ENCODE measurements at places on chromosomes 4 and X.
A peak's percentile ranks its signal among the peaks of the same experiment; 100 is the strongest.

DNA sequence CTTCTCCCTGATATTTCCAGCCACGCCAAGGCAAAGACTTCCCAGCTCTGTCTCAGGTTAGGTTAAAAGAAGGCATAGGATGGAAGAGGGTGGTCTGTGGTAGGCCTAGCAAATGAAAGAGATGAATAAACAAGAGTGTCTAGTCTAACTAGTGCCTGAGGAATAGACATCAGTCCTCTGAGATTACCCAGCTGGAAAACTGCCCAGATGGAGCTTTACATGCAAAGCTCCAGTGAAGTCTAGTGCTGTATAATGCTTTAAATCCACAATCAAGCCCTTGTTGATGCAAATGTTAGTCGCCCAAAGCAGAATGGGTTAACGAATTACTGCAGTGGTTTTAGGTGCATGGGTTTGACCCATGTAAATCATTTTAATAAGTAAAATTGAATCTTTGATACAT is 24.8 kb upstream of the GUCY1B1 start:
- DNase-seq, result no peak

GRCh38 chr4:74440356-74440755 is 4.6 kb upstream of the AREG start:
- no peak for DNase-seq

DNA sequence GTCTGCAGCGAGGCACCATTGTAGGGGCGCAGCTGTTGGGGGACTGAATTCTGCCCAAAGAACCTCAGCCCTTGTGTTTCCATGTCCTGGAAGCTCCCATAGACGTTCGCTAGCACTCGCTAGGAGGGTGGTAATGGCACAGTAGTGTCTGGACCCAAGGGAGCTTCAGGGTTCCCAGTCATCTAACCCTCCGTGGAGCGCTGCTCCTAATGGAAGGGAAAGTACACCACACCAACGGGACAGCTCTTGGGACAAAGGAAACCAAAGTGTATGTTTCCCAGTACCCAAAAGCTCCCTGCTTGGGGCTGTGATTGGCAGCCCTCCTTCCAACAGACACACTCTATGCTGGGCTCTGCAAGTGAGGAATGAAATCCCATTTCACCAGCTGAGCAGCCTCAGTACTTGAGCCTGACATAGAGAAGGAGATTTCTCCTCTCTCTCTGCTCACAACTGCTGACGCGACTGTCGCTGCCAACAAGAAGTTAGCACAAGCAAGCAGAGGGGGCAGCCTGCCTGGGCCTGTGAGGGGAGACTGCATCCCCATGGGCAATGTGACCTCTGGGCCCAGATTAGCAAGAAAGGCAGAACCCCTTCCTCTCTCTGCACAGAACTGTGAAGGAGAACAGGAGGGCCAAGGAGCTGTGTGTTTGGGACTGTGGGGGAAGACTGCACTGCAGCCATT is 67.6 kb upstream of the SMARCAD1 start:
- DNase-seq, result no peak

DNA sequence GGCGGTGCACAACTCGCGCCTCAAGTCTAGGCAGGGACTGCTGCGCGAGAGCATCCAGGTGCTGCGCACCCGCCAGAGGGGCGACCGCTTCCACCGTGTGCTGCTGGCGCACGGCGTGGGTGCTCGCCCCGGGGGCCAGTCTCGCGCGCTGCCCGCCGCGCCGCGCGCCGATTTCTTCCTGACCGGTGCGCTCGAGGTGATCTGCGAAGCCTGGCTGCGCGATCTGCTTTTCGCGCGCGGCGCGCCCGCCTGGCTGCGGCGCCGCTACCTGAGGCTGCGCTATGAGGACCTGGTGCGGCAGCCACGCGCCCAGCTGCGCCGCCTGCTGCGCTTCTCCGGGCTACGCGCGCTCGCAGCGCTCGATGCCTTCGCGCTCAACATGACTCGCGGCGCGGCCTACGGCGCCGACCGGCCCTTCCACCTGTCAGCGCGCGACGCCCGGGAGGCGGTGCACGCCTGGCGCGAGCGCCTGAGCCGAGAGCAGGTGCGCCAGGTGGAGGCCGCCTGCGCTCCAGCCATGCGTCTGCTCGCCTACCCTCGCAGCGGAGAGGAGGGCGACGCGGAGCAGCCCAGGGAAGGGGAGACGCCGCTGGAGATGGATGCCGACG is 1.3 kb downstream of the CHST7 start:
- DNase-seq, result no peak

- peak; percentile 48 for DNase-seq
These were observed 848 bp upstream of the KCND1 start for GRCh38 chrX:48972220-48973164.

DNA sequence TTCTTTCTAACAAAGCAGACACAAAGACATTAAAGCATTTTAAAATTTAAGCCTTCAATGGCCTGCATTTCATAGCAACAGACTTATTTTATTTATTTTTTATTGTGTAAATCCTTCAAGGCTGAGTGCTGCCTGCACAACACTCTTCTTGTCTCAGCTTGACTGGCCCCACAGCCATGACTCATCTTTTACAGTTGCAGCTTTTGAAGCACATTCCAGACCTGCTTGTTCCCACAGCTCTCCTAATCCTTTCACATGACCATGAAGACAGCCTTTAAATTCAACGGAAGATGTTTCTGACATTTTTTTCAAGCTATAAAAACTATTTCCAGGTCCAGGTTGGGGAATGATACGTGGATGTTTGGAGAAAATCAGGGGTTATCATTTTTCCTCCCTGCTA is 276.9 kb upstream of the TACR3 start:
- DNase-seq, result peak; percentile 80

GRCh38 chr4:2487632-2488031 is 18.7 kb downstream of the RNF4 start:
- DNase-seq, result no peak

GRCh38 chr4:5712517-5712916 is 1.5 kb downstream of the EVC start:
- peak; percentile 25 for DNase-seq

DNA sequence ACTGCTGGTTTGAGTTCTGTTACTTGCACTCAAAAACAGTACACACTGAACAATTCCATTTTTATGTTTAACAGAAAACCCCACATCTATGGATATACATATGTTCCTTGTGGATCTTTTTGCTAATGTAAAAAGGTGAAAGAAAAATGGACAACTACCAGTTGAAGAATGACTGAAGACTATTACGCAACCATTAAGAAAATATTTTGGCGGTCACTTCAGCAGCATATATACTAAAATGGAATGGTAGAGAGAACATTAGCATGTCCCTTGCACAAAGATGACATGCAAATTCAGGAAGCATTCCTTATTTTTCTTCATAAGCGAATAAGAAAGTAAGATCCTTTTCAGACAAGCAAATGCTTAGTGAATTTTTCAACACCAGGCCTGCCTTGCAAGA is 84.6 kb upstream of the FMR1 start:
- no peak for DNase-seq

GRCh38 chrX:151975736-151976275 is 1.3 kb upstream of the GABRE start:
- no peak for DNase-seq

DNA sequence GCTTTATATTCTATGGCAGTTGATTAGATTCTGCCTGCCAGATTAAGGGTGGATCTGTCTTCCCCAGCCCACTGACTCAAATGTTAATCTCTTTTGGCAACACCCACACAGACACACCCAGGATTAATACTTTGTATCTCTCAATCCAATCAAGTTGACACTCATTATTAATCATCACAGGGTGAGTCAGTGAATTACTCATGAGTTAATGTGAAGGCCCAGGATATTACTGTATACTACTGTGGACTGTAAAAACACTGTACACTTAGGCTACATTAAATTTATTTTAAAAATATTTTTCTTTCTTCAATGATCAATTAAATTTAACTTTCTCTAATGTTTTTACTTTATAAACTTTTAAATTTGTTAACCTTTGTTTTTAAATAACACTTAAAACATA is 87.7 kb downstream of the NAP1L3 start:
- DNase-seq, result no peak

GRCh38 chr4:161486461-161486860 is 677.3 kb downstream of the FSTL5 start:
- no peak for DNase-seq

- DNase-seq, result peak; percentile 58
These were observed 280.5 kb downstream of the FBXW7 start for GRCh38 chr4:152255437-152255836.

GRCh38 chrX:11386001-11386523 is 92.8 kb downstream of the AMELX start:
- DNase-seq, result peak; percentile 2

DNA sequence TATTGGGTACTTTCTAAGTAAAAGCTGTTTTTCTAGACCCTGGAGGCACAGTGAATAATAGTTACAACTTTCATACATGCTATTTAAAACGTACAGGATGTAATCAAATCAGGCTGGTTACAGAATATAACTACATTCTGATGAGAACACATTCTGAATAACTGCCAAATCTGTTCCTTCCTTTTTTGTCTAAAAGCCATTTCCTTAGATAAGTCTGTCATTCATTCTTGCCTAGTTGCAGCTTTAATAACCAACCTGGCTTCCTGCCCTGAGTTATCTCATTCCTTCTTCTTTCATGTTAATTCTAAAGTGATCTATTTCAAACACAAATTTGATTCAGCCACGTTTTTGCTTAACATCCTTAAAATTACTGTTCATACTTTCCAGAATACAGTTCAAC is 189.7 kb upstream of the ITM2A start:
- no peak for DNase-seq

DNA sequence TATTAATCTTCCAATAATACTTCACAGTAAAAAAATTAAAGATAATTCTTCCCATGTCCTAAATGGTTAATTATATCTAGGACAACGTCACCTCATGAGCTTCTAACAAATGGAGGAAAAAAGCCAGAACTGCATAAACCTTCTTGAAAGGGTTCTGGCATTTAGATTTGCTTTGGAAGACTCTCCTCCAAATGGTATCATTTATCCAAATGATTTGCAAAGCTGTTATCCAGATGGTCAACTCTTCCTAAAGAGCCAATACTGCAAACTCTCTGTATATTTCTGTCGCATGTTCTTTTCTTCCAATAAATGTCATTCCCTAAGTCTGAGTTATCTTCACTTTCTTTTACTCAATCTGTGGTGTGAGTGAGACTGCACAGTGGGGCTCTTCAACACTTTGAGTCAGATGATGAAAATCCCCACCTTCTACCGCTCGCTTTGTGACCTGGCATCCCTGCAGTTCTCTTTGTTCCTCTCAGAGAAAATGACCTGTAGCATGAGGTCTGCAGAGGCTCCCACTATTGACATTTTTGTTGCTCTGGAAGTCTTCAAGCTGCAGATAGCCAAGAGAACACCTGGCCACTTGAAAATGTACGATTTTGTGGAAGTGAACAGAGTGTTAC is 52.9 kb downstream of the TMEM150C start:
- no peak for DNase-seq

DNA sequence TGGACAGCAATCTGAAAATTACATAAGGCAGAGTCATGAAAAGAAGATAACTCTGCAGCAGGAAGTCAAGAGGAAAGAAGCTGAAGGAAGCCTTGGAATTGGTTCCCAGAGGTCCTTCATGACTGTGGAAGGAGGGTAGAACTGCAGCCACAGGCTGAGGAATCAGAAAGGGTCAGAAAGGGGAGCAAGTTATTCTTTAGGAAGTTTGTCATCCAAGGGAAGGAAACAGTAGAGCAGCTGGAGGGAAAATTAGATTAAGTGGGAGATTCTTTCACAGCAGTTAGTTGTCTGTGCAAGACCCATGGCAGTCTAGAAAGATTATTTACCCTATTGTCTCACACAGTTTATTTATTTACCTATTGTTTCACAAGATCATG is 9.3 kb upstream of the ADH1C start:
- no peak for DNase-seq

GRCh38 chrX:67781132-67781531 is 237.3 kb downstream of the AR start:
- DNase-seq, result no peak

DNA sequence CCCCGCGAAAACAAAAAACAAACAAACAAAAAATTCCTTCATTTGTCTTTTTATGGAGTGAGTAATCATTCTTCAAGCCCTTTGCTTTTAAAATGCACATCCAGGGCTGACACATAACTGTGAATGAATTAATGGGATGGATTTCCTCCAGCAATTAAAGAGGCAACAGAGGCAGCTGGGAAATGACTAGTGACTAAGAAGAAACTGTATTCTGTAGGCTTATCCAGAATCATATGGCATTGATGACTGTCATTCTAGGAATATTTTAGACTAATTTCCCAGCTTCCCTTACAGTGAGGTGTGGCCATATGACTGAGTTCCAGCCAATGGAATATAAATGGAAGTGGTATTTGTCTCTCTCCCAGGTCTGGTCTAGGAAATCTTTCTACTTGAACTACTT is 46.8 kb upstream of the PDE5A start:
- no peak for DNase-seq

DNA sequence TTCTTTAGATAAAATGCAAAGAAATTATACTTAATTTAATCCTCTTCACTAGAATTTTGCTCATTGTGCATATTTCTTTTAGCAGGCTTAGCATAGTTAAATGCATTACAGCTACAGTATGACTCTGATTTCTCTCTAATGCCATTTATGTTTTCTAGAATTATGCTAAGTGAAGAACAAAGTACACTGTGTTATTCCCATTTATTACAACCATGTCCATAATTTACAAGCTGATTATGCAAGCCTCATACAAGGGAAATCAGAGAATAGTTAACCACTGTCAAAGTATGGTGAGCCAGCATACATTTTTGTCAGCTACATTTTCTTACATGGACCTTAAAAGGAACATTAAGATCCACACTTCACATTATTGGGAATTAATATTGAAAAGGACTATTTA is 99.1 kb downstream of the MAB21L2 start:
- no peak for DNase-seq

DNA sequence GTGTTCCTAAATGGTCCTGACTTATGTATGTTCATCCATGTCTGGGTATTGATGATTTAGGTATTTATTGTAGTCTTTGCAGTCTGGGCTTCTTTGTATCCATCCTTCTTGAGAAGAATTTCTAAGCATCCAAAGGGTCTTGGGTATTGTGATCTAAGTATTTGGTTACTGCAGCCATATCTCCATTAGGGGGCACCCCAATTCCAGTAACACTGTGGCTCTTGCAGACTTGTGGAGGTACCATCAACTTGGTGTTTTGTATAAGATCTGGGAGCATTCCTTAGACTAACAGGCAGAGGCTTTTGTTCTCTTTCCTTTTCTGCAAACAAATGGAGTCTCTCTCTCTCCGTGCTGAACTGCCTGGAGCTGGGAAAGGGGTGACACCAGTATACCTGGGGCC is 113.7 kb upstream of the NEXMIF start:
- no peak for DNase-seq

GRCh38 chr4:54737421-54737820 is 79.7 kb downstream of the KIT start:
- no peak for DNase-seq
